ENCODE measurements at places on chromosomes 1 and 21.
A peak's percentile ranks its signal among the peaks of the same experiment; 100 is the strongest.

DNA sequence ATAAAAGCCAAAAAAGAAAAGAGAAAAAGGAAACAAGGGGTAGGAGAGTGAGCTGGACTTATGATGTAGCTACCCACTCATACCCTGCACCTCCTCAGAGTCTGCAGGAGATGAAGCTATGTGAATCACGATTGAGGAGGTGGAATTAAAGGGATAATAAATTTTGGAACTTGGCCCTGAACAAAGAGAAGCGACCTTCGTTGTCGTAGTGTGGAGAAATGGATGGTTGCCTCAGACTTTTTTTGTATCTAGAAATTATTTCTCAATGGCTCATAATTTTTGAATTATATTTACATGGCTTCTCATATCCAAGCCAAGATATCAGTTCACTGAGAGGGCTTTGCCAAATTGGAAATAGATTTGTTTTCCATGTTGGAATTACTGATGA, 37.8 kb upstream of the SIPA1L2 start:
- no peak for DNase-seq

DNA sequence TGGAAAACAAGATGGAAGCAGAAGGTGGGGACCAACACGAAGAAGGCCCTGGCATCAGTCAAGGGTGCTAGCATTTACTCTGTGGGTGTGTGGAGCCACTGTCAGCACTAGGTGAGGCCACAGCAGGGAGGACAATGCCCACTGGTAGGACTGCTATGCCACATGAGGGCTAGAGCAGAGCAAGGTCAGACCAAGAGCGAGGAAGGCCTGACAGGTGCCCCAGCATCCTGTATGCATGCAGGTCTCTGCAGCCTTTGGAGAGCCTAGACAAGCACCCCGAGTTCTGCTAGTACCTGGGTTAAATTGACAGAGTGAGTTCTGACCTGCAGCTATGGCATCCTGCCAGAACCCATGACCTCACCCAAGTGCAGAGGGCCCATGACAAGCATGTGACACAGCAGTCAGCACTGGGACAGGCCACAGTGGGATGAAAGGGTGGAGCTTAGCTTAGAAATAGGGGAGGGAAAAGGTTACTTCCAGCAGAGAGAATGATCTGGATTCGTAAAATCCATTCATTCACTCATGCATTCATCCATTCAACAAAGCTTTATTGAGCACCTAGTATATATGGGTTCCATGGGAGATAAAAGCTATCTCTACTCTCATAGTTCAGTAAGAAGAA, 9.0 kb upstream of the CSF1 start:
- DNase-seq, result no peak

DNA sequence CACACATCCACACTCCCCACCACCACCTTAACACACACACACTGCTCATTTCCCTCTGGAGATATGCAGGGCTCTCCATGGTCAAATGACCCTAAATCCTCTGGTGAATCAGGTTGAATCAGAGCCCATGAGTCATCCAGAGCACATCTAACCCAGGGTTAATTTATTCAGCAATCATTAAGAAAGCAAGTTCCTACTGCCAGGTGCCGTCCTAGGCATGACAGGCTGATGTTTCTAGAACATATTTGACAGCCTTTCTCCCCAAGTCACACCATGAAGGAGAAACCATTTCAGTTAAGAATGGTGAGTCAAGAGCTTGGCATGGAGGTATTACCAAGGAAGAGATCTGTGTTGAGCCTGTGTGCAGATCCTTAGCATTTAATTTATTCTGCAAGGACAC, 194.3 kb upstream of the CAMK1G start:
- no peak for DNase-seq

GRCh38 chr1:45574105-45574626, 9.7 kb upstream of the NASP start:
- DNase-seq, result no peak

- no peak for DNase-seq
Observed at GRCh38 chr1:14055442-14056223, 355.6 kb downstream of the PRDM2 start.

DNA sequence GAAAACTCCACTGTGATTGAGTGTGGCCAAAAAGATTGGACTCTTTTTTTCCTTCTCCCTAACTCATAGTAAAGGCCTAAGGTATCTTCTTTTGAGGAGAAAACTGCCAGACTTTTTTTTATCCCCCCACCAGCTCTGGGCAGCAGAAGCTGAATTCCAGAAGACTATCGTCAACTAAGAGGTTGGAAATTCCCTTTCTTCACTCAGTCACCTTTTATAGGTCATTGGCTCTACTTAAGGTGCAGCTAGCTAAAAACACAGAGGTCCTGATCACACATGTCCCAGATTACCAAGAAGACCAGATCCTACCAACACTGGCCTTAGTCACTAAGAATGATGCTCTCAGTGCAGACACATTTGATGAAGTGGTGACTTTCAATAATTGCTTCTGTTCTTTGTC, 1441.2 kb downstream of the PLA2G4A start:
- DNase-seq, result no peak

- no peak for DNase-seq
Observed at GRCh38 chr1:234602334-234603220, 7.4 kb downstream of the IRF2BP2 start.

- DNase-seq, result no peak
Observed at GRCh38 chr1:70945676-70946075, 101.9 kb downstream of the PTGER3 start.

- no peak for DNase-seq
Observed at GRCh38 chr1:44275991-44276405, 62.7 kb downstream of the DMAP1 start.

DNA sequence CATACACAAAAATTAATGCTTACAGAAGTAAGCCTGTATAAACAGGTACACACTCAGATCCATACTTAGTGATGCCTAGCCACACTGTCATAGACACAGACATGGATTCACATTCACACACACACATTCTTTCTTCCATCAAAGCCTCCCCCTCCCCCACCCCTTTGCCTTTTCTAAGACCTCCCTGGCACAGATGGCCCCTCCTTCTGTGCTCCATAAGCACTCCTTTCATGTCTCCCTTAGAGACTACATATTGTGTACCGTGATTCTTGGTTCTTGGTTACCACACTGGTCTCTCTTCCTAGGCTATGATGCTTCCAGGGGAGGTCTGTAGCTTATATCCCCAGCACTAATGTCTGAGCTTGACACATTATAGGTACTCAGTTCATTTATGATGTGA, 2.0 kb upstream of the NHLH2 start:
- DNase-seq, result no peak

GRCh38 chr1:241637604-241638003, 2.6 kb downstream of the CHML start:
- DNase-seq, result no peak

DNA sequence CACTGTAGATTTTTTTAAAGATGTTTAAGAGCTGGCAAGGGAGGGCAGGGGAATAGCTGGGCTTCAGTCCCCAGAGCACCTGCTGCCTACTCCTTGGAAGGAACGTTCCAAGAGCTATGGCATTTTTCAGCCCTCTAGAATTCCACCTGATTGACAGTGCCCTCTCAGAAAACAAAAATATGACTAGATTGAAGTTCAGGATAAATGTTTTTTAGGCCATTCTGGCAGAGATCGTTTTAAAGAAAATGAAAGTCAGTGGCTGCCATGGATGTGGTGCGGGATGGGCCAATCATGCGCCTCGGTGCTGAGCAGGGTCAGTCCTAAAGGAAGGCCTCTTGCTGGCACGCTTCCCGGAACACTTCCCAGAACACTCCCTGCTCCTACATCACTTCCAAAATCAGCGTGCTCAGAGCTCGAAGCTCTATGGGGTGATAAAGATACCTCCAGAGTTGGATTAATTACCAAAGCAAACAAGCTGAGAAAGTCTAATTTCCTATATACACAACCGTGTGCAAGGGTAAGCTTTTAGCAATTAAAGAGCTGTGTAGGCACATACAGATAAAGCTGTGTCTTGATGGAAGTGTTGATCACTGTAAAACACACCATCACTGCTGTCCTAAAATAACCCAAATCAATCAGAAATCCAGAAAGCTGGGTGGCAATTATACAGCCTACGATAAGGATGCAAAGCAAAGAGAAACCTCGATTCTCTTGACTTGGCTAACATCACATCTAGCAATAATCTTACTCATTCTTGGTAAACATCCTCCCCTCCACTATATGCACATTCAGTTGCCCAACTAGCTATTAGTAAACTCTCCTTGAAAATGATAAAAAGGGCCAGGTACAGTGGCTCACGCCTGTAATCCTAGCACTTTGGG, 34.6 kb downstream of the TGFBR3 start:
- DNase-seq, result peak; percentile 71

DNA sequence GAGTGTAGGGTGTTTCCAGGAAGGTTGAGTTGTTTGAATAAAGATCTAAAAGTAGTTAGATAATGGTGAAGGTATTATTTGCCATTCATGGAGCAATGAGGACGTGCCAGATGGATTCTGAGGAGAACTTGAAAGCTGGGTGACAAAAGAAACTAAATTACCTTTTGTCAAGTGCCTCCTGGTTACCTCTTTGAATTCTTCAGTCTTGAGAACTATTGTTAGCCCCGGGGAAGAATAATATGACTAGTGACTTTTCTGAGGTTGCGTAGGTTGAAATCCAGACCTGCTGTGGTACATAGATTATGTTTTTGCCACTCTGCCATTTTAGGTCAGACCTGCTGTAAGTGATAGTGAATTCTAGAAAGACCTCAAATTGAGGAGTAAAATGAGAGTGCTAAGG, 11.5 kb downstream of the LAMC1 start:
- DNase-seq, result no peak

GRCh38 chr1:205672395-205672889, 7.9 kb downstream of the SLC45A3 start:
- DNase-seq, result no peak

DNA sequence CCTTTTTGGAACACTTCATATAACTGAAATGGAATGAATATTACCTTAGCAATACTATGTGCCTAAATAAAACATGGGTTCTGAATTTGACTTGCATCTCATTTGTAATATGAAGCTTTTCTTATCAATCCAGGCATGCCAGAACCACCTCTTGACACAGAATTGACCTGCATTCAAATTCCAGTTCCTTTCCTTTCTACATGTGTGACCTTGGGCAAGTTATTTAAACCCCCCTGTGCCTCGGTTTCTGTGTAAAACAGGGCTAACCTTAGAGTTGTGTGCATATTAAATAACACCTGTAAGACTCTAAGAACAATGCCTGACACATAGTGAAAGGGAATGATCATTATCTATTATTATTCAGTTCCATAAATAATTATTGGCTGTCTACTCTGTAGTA, 2.0 kb upstream of the NOS1AP start:
- DNase-seq, result no peak

GRCh38 chr1:214444182-214444939, 107.0 kb downstream of the PTPN14 start:
- no peak for DNase-seq

DNA sequence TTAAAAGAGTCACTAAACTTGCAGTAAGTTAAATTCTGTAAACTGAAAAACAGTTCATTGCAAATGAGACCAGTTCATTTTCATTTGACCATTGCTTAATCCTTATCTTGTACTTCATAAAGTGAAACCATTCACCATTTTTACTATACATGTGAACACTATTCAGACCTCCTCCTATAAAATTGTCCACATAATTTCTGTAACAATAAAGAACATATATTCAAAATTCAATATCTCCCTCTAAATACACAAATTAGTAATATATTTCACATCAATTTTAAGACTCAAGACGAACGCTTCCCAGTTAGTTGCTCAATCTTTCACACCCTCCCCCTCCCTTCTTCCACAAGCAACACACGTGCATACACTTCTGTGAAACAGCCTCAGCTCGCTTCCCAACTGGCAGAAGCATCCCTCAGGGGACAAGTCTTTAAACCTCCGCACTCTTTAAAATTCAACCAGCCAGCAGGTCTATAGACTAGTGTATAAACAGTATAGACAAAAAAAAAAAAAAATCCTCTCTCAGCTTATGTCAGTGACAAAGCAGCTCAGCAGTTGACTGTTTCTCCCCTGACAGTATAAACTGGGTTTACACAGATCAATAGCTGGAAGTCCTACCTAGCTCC, 99.6 kb downstream of the DENND1B start:
- no peak for DNase-seq

DNA sequence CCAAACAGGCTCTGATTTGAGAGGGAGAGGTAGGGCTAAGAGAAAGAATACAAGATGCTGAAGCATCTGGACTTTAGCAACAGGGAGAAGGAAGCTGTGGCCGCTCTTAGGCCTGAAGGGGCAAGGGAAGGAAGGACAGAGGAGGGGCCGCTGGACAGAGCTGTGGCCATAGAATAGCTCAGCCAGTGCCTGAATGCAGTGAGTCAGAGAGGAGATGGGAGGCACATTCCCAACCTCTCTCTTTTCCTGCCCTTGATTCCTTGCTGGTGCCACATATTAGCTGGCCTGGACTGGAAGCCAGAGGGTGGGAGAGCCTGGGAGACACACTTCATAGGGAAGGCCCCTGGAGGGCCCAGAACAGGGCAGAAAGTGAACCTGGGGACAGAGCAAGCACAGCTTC, 83.4 kb upstream of the POU3F1 start:
- no peak for DNase-seq

DNA sequence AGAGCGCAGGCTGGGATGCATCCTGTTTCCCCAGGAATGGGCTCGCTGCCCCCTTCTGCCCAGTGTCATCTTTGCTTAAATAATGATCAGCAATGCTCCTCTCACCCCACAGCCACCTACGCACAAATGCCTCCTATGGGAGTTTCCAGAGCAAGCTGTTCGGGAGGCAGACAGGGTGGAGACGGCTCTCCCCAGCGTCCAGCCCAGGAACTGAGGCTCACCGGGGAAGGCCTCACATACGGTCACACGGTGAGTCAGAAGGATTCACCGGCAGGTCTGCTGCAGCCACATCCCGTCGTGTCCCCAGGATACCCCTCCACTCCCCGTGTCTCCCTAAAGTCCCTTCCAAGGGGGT, 40.3 kb upstream of the RUNX3 start:
- DNase-seq, result no peak

DNA sequence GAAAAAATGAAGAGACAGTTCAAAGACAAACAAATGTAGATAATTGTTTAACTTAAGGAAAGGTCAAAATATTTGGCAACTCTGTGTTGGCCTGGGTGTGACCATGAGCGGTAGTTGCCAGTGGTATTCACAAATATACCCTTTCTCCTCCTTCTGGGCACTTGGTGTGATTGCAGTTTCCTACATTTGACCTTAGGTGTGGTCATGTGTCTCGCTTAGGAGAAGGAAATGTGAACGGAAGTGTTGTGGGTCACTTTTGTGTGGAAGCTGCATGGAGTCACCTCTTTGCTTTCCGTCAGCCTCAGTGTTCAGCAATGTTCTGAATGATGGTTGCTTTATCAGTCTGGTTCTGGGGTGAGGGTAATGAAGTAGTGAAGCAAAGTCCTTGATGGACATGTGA, 3.4 kb upstream of the PCSK9 start:
- DNase-seq, result no peak

- peak; percentile 44 for DNase-seq
Observed at GRCh38 chr1:235910357-235911299, 43.9 kb upstream of the LYST start.
